ENCODE measurements at places on chromosomes 11 and 22. TPM values are rescaled to one million over a fixed set of nuclear protein-coding genes. Genes with fewer than 3 reads are reported as not detected.

Gene OR52I2
- not detected for total RNA-seq

Gene GLYATL2
- 1.4 TPM for total RNA-seq

Gene OR10D3
- total RNA-seq, result not detected

Gene ZNF214
- total RNA-seq, result 1.8 TPM

Gene OR8D4
- not detected for total RNA-seq

Gene PLXNB2
- 136 TPM for total RNA-seq

Gene GAB4
- total RNA-seq, result not detected

Gene FGF3
- not detected for total RNA-seq

Gene ALX4
- total RNA-seq, result not detected

Gene DGCR6
- 0.52 TPM for total RNA-seq

Gene ARHGAP8
- total RNA-seq, result 2.6 TPM

Gene SLC29A2
- 1.5 TPM for total RNA-seq

Gene APOL1
- total RNA-seq, result 2.3 TPM

Gene ESAM
- 5.6 TPM for total RNA-seq

Data from epithelial cell of alveolus of lung (primary cell).